Umbilical cord (tissue), 2 donors: ENCODE measurements at places on chromosomes 3 and 15.

GRCh38 chr15:80640531-80641121 lies 54.5 kb upstream of the ABHD17C start:
- no peak for DNase-seq

DNA sequence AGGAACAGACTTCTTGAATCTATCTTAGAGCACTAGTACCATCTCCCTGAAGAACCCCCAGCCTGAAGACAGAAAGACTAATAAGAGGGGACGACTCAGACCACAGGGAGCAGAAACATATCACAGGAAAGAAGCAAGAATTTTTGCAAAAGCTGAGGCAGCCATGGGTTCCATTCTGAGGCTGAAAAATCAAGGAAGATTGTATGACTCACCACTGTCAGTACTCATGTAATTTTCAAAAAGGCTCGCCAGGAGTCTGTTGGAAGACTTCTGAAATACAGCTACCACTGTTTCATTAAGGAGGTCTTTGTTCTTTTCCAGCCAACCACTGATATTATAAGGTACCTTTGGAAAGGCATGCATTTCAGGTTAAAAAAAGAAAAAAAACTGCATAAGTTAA lies 47.5 kb downstream of the MYH15 start:
- peak; percentile 23 for DNase-seq

- DNase-seq, result no peak
These were observed 17.7 kb downstream of the CTNNB1 start for GRCh38 chr3:41216993-41217392.

DNA sequence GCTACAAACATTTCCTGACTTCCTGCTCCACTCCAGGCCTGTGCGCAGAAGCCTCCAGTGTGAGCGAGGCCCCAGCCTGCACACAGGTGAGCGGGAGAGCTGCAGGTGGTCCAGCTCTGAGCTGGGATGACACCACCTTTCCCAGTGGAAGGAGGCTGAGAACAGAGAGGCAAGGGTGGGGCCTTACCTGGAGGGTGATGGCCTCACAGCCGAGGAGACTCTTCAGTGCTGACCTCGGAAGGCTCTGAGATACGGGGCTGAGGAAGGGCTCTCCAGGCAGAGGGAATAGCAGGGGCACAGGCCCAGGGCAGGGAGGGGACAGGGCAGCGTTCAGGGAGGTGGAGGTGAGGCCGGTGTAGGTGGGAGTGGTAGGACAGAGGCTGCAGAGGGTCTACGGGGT lies 70.8 kb downstream of the EFCAB12 start:
- no peak for DNase-seq

DNA sequence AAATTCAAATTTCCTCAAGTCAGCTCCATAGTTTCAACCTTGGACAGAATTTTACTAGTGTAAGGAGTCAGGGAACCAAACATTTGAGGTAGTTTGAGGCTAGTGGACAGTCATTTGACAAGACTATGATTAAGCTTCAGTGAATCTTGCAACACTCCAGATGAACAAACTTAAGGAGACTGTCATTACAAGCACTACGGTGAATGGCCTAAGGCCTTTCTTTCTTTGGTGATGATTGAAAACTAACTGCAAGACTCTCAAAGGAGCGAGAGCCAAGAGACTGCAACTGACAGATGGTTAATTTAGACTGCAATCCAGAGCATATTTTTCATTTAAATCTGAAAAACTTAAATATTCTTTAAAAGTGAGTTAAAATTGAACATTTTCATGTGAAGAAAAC lies 272.3 kb upstream of the NECTIN3 start:
- no peak for DNase-seq

- no peak for DNase-seq
These were observed 208.5 kb downstream of the LPP start for GRCh38 chr3:188362405-188362831.

GRCh38 chr15:59294574-59295260 lies 78.0 kb downstream of the MYO1E start:
- peak; percentile 53 for DNase-seq

DNA sequence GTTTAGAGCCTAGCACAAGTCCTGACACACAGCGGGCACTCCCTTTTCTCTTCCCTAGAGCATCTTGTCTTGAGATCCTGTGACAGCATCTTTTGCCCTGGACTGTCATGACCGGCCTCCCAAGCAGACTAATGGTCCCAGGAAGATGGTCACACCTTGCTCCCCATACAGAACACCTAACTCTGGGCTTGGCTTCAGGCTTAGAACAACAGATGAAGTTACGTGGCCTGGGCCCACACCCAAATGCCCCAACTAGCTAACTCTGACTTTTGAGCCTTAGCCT lies 781 bp upstream of the IP6K1 start:
- DNase-seq, result no peak

DNA sequence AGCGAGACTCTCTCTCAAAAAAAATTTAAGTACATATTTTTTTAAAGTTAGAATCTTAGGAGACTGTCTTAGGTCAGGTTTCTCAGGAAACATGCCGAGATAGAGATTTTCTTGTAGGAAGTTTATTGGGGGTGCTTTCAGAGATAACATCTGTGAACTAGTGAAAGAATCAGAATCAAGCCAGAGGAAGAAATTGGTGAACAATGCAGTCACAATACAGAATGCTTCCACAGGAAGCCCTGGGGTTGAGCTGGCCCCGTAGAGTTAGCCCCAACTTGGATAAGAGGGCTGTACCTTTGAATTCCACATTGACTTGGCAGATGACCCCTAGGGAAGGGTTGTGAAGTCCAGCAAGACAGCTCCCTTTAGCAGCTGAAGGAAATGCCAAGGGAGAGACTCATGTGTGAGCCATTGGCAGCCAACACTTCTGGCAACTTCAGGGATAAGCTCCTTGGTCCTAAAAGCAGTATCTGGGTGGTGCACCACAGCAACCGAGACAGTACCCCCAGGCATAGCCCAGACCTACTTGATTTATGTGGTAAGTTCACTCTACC lies 7.1 kb upstream of the PLCB2 start:
- DNase-seq, result no peak

- DNase-seq, result peak; percentile 73
These were observed at the start of gene ADAMTSL3 for GRCh38 chr15:83653639-83654378. Gene ADAMTSL3 (plus strand): TSS chr15:83654123. CDS start chr15:83655762, 1,639 bp downstream.

GRCh38 chr3:171222995-171223394 lies 196.5 kb upstream of the SLC2A2 start:
- DNase-seq, result no peak

DNA sequence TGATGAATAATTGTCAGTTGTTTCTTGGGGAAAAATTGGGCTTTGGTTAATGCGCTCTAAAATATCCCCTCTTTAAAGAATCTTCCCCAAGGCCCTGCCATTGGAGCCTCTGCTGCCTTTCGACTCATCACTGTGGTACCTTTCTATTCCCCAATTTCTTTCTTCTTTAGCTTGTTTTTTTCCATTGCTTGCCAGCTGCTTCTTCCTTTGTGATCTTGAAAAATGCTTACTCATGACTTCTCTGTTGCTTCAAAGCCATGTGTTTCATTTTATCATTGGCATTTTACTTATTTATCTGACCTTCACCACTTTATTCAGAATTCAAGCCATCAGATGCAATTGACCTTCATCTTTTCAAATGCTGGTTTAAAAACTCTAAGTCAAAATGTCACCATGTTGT lies 84.4 kb downstream of the SV2B start:
- DNase-seq, result no peak

GRCh38 chr3:178536211-178537079 lies at the start of gene KCNMB2:
Gene KCNMB2 (plus strand): TSS chr3:178536436.
- DNase-seq, result peak; percentile 55

DNA sequence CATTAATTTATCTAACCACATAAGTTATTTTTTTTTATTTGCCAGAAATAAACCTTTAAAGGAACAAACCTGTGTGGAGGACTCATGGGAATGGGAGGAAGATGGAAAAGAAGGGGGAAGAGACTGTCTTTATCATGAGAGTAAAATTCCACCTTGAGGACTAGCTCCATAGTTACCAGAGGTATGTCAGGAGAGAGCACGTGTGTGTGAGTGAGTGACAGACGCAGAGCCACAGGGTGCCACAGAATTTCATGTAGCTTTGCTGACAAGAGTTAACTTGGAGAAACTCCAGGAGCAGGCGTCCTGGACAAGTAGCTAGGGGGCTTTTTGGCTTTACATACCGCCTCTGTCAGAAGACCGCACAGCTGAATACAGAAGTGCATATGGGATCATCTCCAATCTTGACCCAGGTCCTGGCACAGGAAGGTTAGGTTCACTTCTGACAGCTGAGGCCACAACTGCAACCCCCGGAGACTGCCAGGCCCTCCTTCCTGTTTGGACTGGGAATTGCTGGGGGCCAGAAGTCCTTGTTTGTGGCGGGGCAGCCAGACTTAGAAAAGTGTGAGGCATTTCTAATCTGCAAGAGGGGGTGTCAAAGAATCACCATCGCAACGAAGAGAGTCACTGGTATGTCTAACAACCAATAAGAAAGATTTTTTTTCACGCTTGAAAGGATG lies 197.8 kb upstream of the TPM1 start:
- no peak for DNase-seq

- DNase-seq, result no peak
These were observed 209.7 kb upstream of the POU1F1 start for GRCh38 chr3:87486115-87486514.

- DNase-seq, result no peak
These were observed 4.5 kb downstream of the CDHR4 start for GRCh38 chr3:49794926-49795905.

GRCh38 chr3:125292015-125292414 lies 79.5 kb upstream of the SLC12A8 start:
- DNase-seq, result no peak

DNA sequence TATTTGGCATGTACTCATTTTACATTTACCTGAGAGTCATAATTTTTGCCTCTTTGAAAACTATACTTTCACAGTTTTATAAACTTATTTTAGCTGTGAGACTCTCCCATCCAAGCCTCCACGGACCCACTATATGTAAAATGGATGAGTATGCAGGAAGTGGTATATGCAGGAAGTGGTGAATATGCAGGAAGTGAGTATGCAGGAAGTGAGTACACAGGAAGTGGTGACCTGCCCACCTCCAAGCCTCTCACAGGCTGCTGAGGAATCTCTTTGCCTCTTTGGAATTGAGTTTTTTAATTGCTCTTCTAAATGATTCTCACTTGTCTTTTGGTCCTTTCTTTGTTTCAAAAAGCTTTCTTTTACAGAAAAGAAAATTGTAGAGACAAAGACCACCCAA lies 85.2 kb downstream of the KBTBD8 start:
- DNase-seq, result no peak

DNA sequence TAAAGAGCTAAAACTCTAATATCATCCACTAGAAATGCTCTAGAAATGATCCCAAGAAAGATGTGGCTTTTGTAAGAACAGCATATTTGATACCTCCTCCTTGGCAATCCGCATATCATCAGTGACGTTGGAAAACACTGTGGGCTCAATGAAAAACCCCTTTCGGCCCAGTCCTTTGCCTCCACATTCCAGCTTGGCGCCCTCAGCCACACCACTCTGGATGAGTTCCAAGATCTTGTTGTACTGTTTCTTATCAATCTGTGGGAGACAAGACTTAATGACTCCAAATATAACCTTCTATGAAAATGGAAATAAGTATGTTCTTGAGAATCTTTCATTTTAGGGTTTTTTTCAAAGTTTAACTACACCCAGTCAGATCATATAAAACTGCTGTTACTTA lies 103.6 kb downstream of the ALDH1A2 start:
- peak; percentile 33 for DNase-seq

- no peak for DNase-seq
These were observed 51.2 kb downstream of the KLHL25 start for GRCh38 chr15:85743392-85744055.

DNA sequence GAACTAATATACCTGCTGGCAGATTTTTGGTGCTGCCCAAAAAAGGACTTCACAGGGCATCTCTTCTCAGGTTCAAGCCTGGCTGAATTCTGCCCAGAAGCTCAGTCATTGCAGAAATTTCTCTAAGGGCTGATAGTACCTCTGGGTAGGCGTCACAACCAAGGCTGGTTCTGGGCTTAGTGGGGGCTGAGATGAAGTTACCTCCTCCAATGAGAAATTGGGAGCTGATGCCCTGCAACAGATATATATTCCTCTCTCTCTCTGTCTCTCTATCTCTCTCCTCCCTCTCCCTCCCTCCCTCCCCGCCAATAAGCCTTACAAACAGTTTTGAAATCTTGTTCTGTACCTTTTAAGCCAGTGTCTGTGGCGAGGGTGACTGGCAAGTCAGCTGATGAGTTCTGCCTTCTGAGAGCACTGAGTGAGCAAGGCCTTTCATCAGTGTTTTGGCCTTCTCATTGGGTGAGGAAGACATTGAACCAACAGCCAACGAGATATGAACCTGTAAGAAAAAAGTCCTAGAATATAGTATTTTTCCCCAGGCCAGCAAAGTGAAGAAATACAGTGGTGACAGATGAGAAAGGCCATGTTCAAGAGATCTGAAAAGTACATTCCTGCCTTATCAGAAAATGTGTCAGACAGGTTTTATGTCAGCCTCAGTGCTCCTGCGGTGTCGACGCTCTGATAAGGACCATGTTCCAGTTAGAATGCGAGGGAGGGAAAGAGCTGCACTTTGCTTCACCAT lies 45.5 kb downstream of the TMEM39A start:
- peak; percentile 59 for DNase-seq

- no peak for DNase-seq
These were observed 23.5 kb downstream of the UBXN7 start for GRCh38 chr3:196408565-196409300.

GRCh38 chr3:47794544-47794943 lies 8.4 kb upstream of the DHX30 start:
- no peak for DNase-seq

DNA sequence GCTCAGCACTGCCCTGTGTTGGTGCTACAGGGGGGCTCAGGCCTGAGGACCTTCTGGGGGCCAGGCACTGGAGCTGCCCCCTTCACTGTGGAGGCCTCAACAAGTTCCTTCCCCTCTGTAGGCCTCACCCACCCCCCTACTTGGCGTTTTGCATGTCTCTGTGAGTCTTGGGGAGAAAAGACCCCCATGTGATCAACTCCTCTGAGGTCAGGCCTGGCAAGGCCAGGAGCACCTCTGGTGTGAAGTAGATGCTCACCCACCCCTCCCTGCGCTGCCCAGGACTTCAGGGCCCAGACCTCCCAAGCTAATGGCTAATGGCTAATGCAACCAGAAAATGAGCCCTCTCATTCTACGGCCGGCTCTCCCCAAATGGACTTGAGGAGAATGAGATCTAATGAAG lies 34.2 kb upstream of the CHRNB4 start:
- no peak for DNase-seq

GRCh38 chr3:17092583-17092933 lies 207.8 kb downstream of the PLCL2 start:
- no peak for DNase-seq

GRCh38 chr3:14174483-14174882 lies 3.9 kb downstream of the XPC start:
- no peak for DNase-seq

DNA sequence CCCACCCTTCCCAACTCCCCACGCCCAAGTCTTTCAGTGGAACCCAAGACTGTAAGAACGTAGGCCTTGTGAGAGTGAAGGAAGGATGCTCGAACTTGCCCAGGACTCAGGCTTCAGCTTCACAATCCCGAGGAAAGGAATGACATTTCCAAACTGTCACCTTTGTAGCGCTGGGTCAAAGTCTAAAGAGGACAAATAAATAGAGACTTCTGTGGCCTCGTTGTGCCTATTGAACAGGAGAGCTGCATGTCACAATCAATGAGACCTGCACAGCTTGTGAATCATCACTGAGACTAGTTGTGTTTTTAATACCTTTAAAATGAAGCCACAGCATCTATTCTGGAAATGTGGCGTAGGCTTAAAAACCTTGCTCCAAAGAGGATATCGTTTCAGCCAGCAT lies 222.8 kb upstream of the ST8SIA2 start:
- DNase-seq, result no peak

- peak; percentile 18 for DNase-seq
These were observed 20.0 kb upstream of the RBP1 start for GRCh38 chr3:139559541-139559940.
